HCT116 (cell line): ENCODE measurements at places on chromosomes 2 and 18. TPM values are rescaled to one million over a fixed set of nuclear protein-coding genes. Genes with fewer than 3 reads are reported as not detected.

The FBXO36 gene
- 3.8 TPM for total RNA-seq

GRCh38 chr2:99451280-99451679 lies 38.5 kb downstream of the REV1 start:
- DNase-seq, result no peak

DNA sequence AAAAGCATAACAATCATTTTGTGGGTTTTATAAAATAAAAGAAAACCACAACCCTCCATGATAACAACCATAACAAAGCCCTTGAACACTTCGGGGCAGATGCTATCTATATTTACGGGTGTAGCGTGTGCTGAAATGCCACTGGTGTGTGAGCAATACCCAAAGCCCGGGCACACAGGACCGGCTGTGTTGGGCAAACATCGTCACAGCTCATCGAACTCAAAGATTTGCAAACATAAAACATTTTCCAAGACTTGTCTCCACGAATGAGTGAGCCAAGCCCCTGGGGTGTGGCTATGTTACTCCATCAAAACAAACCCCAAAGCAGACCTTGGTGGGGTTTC lies 290.2 kb downstream of the LPIN1 start:
- no peak for DNase-seq

GRCh38 chr2:144605231-144605840 lies 85.4 kb upstream of the ZEB2 start:
- DNase-seq, result no peak

The TACR1 gene
- total RNA-seq, result not detected

The SKA1 gene
- 34.5 TPM for total RNA-seq

The GFPT1 gene
- total RNA-seq, result 62.4 TPM

The SCN1A gene
- not detected for total RNA-seq

DNA sequence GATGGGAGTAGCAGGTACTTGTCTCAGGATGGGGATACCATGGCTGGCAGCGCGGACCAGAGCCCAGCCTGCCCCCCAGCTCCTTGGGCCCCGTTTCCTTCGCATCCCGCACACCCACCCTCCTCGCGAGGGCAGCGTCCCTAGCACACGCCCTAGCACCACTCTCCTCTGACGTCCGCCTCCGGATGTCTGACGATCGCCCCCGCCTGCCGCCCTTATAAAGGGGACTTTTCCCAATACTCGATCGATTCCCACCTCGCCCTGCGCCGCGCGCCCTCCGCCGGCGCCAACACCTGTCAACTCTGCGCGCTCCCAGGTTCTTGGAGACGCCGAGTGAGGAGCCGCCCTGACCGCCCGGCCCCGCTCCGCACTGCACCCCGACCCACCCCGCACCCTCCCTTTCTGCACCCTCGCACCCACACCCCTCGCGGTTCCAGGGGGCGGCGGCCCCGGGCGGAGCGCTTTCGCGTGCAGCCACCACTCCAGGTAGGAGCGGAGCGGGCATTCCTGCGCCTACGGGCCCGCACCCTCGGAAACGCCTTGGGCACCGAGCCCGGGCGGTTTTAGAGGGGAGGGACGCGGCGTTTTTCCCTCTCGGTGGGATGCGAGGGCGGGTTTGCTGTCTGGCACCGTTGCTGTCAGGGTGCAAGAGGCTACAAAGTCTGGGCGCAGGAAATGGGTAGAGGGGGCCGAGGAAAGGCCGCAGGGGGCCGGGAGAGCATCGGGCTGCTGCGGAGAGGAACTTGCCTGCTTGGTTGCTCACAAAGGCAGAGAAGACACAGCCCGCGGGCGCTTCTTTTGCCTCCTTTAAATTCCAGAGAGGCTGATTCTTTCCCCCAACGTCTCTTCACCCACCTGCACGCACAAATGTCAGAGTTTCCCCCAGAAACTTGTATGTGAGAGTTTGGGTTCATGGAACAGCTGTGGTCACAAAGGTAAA lies at the start of gene SLC5A7:
SLC5A7 (plus strand) TSS at position 247 of the 940 bp plus-strand sequence. CDS start 1,632 bp downstream, outside the sequence.
- DNase-seq, result no peak

The BCL11A gene
- total RNA-seq, result 0.71 TPM

- no peak for DNase-seq
These were observed 4.6 kb downstream of the MLPH start for GRCh38 chr2:237491515-237492118.

- no peak for DNase-seq
These were observed 73.9 kb upstream of the WDR75 start for GRCh38 chr2:189367343-189367742.

The ACTG2 gene
- 0.89 TPM for total RNA-seq

DNA sequence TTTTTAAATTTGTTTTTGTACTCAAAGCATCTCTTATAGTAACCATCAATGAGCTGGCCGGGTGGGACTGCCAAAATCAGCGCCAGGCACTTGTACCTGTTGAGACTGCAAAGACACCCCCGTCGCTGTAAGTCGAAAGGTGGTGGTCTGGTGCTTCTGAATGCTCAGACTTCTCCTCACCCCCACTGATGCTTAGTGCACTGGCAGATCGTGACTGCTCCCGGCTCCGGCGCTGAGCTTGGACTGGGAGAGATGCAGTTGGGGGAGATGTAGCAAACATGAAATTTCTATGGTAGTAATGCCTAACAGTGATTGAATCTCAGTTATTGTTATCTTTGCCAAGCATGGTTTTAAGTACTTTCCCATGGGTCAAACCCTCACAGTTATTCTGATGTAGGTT lies 80.6 kb downstream of the RIF1 start:
- DNase-seq, result no peak

- no peak for DNase-seq
These were observed 16.6 kb upstream of the GALNT1 start for GRCh38 chr18:35564795-35565453.

The TLX2 gene
- not detected for total RNA-seq

The RNF125 gene
- total RNA-seq, result 7.4 TPM

GRCh38 chr2:96869281-96869821 lies 529 bp downstream of the SEMA4C start:
- DNase-seq, result peak; percentile 19

DNA sequence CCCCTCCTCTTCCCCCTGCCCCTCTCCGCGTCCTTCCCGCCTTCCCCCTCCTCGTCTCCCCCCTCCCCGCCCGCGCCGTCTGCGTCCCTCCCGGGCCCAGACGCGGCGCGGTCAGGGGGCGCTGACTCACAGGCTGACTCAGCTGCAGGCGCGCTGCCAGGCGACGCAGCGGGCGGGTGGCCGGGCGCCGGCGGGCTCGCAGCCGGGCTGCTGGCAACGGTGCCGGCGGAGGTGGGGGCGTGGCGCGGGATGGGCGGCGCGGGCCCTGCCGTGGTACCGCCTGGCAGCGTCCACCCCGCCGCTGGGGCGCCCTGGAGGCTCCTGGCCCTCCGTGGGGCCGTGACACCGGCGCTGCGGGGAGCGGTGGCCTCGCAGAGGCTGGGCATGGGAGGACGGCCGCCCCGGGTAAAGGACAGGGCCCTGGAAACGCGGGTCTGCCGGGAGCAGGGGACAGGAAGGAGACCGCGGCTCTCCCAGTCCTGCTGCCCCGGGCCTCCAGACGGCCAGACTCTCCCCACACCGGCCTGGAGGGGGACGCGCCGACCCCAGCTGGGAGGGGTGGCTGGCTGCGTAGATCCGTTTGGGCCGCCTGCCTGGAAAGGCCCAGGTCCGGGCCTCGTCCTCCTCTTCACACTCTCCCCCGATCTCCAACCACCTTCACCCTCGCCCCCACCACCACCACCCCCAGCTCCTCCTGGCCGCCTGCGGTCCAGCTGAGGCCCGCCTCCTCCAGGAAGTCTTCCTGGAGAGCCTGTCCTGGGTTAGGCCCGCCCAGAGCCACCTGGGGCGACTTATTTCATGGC lies 10.0 kb upstream of the PROC start:
- peak; percentile 57 for DNase-seq

- DNase-seq, result no peak
These were observed 41.1 kb downstream of the LDAH start for GRCh38 chr2:20781656-20782265.

The TRABD2A gene
- 4.6 TPM for total RNA-seq

The SLC38A11 gene
- not detected for total RNA-seq

DNA sequence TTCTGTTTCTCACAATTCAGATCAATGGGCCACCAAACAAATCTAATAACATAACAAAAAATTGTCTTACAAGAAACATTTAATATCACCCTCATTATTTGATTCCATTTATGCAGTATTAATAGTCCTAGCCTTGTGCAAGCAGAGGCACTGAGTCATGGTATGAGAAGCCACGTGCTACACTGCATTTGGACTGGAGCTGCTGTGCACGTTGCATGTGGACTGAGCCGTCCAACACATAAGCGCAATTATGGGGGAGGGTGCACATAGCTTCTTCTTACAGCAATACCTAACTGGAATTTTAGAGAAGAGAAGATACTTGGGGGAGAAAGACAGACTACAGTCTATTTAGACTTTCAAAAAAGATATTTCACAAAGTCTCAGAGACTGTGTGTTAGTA lies 329.6 kb upstream of the ID2 start:
- DNase-seq, result no peak

The UGT1A5 gene
- not detected for total RNA-seq

DNA sequence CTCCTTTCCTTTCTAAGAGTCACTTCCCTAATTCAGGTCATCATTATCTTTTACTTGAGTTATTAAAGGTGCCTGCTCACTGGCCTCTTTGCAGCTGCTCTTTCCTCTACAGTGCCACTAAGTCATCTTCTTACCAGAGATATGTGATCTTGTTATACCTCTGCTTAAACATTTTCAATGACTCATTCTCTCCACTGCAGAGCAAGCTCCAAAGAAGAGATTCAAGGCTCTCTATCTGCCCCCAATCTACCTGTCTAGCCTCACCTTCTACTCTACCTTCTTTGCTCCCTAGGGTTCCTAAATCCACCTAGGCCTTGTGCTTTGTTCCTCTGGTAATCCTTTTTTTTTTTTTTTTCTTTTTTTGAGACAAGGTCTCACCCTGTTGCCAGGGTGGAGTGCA lies 3.1 kb downstream of the ARHGEF33 start:
- no peak for DNase-seq

The NEU2 gene
- total RNA-seq, result not detected

GRCh38 chr2:106189325-106189724 lies 4.8 kb downstream of the UXS1 start:
- DNase-seq, result no peak

- no peak for DNase-seq
These were observed 91.2 kb downstream of the SLC8A1 start for GRCh38 chr2:40360652-40361051.

GRCh38 chr2:163593982-163594381 lies 141.8 kb downstream of the FIGN start:
- DNase-seq, result no peak

The SLC9A4 gene
- total RNA-seq, result 0.07 TPM

- DNase-seq, result no peak
These were observed 24.1 kb downstream of the CIDEA start for GRCh38 chr18:12278215-12278671.

DNA sequence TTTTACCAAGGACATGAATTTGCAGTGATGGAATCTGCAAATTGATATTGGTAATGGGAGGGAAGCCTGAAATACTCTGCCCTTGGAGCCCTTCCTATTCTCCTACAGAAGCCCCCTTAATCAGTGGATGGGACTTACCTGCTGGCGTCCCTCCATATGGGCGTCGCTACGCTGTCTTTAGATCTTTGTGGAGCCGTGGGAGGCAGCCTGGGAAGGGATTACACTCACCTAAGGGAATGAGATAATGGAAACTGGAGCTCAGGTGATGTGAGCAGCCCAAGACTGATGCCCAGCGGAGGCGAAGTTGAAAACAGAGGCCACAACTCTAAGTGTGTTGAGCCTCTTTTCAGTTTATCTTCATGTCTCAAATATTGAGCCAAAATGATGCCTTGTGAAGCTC lies 306.6 kb downstream of the MYCN start:
- no peak for DNase-seq

The TXNDC2 gene
- total RNA-seq, result 0.12 TPM

The SPDYA gene
- total RNA-seq, result 1.2 TPM

- peak; percentile 53 for DNase-seq
These were observed 98.9 kb upstream of the GLS start for GRCh38 chr2:190781604-190782198.

- DNase-seq, result no peak
These were observed 307.0 kb downstream of the ALK start for GRCh38 chr2:29614295-29614830.
